Right lung (tissue), 10 donors: ENCODE measurements at places on chromosomes 4 and X.

DNA sequence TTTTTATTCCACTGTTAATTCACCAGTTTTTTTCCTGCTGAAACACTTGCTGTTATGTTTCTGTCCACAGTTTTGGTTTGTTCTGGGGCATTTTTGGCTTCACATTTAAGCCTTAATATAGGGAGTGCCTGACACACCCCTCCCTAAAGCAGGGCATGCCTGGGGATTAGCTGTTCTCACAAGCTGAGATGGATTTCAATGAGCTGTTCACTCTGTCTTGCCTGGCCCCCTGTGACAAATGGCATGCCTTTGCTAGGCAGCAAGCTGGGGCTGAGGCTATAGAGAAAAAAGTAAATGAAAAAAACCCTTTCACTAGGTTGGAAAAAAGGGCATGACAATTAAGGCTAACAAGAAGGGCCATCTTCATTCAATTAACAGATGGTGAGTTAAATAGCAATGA lies 22.4 kb downstream of the LPAR4 start:
- DNase-seq = no peak

DNA sequence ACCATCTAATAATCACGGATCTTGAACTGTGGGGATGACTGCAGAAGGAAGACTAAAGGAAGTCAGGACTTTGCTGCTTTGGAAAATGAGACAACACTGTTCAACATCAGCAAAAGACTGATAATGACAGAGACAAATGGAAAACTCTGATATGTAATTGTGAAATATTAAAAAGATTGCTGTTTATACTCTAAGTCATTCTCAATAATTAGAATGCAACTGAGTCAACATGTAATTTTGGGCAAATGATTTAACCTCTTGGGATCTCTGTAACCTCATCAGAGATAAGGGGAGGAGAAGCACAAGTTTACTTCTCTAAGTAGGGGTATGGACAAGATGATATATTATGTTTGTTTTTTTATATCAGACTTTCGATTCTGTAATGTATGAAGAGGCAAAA lies 121.9 kb downstream of the GASK1B start:
- no peak for DNase-seq

DNA sequence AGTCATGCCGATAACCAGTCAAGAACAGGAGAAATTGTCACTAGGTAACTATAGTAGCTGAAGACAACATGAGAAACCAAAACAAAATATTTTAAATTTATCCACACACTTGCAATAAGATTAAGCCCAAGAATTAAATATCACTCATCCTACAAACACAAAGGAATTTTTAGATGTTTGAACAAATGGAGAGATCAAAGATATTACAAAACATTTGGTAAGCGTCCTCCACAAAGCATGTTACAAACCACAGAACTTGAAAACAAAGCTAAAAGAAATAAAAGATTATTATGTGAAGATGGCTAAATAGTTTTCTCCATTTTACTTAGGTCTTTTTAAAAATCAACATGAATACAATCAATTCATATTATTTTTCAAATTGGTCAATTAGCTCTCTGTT lies 631.9 kb upstream of the INTU start:
- DNase-seq = no peak

GRCh38 chrX:44068043-44068442 lies 94.9 kb upstream of the NDP start:
- DNase-seq = no peak

- no peak for DNase-seq
Measured at GRCh38 chrX:13702111-13702789, 13.3 kb downstream of the RAB9A start.

GRCh38 chr4:2151544-2151943 lies 90.4 kb downstream of the HAUS3 start:
- DNase-seq = no peak

GRCh38 chrX:39614680-39614998 lies 483.1 kb downstream of the BCOR start:
- DNase-seq = no peak

DNA sequence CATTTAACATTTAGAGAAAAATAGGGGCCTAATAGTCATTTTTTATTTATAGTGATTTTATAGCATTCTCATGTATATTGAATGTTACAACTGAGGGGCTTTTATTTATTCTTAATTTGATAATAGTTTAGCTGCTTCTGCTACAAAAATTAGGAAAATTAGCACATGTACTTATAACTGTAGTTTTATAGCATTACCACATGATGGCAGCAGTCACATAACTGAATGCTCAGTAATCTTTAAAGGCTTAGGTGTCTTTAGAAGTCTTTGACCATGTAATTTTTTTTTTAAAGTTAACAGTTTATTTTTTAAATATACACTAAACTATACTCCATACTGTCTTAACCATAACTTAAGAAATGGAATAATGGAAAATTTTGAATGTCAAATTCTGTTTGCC lies 136.6 kb downstream of the STAG2 start:
- DNase-seq = peak; percentile 6

DNA sequence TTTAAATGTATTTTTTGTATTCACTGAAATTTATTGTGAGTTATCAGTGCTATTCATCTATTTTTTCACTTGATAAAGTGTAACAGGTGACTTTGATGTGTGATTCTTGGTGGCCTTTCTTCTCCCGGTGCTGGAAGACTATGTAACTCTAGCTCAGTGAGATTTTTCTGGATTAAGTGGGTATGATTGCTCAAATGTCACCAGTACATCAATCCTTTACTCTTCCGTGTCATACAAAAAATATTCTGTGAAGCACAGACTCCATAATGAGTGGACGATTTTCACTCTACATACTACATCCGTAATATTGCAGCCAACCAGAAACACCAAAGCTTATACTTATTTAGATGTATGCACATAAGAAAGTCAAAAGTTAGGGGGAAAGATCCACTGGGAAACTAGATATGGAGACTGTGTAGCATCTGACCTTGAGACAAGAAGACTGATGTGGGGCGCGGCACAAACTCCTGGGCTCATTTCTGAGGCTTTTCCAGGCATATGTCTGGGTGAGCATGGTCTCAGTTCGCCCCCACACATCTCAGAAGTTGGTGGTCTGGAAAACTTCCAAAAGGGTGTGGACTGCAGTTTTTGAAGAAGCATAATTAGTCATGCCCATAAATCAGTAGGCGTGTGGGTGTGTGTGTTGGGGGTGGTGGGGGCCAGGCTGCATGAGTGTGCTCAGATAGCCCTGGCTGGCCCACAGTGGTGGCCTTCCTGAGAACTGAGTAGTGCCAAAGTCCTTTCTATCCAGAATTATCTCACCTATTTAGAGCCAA lies 53.9 kb upstream of the TENM3 start:
- no peak for DNase-seq

DNA sequence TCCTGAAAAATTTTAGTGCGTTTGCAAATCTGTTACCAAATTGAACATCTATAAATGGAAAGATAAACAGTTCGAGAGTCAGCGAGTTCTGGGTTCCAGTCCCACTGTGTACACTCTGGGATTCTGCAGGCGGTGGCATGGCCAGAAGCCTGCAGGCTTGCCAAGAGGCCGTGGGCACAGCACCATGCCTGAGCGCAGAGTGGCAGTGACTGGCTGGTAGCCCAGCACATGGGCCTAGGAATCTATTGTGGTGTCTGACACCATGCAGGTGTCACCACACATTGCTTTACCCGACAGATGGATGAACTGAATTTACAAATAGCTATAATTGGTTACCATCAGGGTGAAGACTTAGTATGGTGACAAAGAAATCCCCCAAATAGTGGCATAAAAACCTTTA lies 71.7 kb upstream of the TLR3 start:
- no peak for DNase-seq

GRCh38 chr4:48047896-48048295 lies 31.3 kb downstream of the NIPAL1 start:
- no peak for DNase-seq

DNA sequence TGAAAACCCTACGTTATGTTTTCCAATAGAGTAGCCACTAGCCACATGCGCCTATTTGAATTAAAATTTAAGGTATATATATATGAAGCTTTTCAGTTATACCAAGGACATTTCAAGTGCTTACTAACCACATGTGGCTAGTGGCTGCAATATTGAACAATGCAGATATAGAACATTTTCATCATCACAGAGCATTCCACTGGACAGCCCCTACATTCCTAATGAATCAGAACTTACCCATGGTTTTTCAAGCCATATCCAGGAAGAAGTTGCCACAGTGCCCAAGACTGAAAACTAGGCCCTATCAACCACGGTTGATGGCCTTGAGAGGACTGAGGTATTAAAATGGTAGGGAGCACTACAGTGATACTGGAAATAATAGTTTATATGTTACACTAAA lies 29.7 kb downstream of the NEK1 start:
- DNase-seq = no peak

DNA sequence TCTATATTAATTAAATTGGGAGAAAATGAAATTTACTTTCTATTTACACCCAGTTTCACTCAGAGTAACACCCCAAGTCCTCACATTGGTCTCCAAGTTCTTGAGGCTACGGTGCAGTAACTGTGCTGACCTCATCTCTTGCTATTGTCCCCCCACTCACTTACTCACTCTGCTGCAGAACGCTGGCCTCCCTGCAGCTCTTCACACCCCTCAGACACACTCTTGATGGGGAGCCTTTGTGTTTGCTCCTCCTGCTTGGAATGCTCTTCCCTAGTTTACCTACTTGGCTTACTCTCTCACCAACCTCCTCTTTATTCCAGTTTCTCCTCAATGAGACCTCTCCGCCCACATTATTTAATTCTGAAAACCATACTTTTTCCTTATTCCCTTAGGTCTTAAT lies 22.2 kb upstream of the SPARCL1 start:
- no peak for DNase-seq

GRCh38 chr4:78410676-78411075 lies 140.9 kb upstream of the ANXA3 start:
- no peak for DNase-seq

DNA sequence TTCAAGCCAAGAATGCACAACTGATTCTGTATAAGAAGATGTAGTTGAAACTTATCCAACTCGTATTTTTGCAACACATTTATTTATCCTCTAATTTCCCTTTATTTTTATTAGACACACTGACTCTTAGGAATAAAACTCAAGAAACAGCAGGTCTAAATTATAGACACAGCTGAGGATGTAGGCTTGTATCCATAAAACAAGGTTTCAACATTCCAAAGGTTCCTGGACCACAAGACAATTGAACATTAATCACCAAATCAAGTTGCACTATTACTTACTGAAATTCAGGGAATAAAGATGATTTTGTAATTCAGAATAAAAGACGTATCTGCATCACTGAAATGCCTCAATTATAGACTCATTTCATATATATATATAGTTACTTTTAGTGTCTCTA lies 683.5 kb upstream of the GRIA3 start:
- DNase-seq = no peak

- DNase-seq = no peak
Measured at GRCh38 chrX:18461431-18461830, 36.0 kb downstream of the CDKL5 start.

GRCh38 chr4:26061248-26061986 lies 147.4 kb downstream of the SMIM20 start:
- DNase-seq = no peak

DNA sequence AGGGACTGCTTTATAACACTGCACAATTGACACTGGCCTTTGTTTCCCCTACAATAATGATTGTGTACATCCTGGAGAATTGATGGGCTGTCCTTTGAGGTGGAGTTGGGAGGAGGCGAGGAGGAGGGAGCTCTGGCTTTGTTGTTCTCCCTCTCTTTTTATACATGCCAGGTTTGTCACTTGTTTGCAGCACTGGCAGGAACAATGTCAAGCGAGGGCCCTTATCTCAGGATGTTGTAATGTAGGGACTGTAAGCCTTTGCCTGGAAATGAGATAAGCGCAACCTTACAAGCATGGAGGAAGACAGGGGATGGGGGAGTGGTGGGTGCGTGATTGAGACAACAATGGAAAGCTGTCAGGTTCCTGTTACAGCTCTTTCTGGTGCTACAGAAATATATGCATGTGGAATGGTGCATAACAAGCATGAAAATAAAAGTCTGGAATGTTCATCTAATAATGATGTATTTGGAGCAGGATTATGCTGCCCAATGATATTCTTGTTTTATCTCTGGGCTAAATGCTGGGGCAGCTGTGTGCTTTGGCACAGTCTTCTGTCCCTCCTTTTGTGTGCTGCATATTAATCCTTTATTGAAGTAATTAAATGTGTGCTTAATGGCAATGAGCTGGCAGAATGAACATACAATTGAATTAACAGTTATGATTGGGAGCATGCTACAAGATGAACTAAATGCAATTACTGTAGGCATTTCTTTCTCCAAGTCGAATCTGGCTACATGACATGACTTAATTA lies 294.4 kb downstream of the GPAT3 start:
- no peak for DNase-seq

- no peak for DNase-seq
Measured at GRCh38 chr4:175927121-175927520, 115.1 kb upstream of the GPM6A start.

DNA sequence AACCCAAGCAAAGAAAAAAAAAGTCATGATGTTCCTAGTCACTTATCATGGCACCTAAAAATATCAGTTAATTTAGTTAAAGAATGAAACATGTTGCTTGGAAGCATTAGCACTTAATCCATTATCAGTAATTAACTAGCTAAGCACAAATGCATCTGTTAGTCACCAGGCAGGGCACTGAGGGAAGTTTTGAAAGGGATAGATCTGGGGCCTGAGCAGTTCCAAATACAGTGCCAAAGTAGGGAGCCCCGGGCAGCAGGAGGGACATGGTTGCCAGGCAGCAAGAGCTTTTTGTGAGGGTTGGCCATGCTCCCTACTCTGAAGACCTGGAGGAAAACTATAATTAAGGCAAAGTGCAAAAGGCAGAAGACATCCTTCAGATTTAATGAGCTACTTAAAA lies 62.0 kb downstream of the PHKA1 start:
- no peak for DNase-seq

GRCh38 chr4:164239433-164239832 lies 514.5 kb upstream of the SMIM31 start:
- no peak for DNase-seq

DNA sequence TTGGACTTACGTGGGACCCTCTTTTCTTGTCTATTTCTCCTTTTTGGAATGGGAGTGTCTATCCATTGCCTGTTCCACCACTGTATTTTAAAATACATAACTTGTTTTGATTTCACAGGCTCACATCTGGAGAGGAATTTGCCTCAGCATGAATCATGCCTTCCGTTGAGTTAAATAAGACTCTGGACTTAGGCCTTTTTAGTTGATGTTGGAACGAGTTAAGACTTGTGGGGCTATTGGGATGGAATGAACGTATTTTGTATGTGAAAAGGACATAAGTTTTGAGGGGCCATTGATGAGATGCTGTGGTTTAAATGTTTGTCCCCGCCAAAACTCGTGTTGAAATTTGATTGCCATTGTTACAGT lies 66.2 kb downstream of the BEX3 start:
- DNase-seq = no peak

DNA sequence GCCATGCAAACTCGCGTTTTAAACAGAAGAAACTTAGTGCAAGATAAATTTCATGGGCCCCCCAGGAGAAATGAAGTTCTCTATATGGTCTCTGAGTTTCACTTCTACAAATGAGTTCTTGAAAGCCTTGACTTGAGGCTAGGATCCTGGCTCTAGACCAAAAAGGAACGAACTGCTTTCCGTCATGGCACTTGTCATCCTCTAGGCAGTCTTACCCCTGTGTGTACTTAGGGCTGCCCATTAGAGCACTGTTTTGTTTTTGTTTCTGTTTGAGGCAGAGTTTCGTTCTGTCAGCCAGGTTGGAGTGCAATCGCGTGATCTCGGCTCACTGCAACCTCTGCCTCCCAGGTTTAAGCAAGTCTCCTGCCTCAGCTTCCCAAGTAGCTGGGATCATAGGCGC lies 29.0 kb downstream of the RNF4 start:
- no peak for DNase-seq
